ENCODE measurements at places on chromosomes 12 and 14.

- peak; percentile 93 for DNase-seq
These were observed 5.6 kb upstream of the FAM234B start for GRCh38 chr12:13038491-13039161.

GRCh38 chr12:119363490-119363889 lies 29.0 kb downstream of the CCDC60 start:
- no peak for DNase-seq

DNA sequence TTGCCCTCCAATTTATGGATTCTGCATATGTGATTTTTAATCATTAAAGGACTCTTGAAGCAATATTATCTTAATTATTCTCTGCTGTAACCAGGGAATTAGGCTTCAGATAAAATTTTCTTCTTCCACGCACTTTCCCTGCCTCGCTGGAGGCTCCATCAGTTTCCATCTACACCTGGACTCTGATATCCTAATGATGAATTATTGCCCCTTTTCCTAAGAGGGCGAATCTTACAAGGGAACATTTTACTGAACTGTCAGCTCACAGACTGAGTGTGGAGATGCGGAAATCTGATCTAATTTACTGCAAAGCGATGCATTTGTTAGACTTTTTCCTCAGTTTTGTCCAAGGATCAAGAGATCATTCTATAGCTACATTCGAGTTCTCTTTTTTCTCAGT lies 43.0 kb downstream of the LMO3 start:
- no peak for DNase-seq

- DNase-seq = no peak
These were observed 222.1 kb downstream of the SYT1 start for GRCh38 chr12:79086541-79087296.

DNA sequence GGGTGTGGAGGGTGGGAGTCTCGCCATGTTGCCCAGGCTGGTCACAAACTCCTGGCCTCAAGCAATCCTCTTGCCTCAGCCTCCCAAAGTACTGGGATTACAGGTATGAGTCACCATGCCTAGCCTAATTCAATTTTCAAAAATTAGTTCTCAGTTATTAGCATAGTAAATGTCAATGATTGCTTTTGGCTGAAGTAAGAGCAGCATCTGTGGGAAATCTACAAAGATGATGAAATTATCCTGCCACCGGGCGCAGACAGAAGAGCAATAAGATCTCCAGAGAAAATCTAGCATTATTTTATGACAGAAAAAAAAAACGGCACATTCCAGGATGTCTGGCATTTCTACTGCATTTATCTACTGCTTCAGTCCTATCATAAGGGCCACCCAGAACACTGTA lies 97.9 kb upstream of the DAAM1 start:
- no peak for DNase-seq

GRCh38 chr12:39505023-39505422 lies 62.1 kb upstream of the KIF21A start:
- no peak for DNase-seq

DNA sequence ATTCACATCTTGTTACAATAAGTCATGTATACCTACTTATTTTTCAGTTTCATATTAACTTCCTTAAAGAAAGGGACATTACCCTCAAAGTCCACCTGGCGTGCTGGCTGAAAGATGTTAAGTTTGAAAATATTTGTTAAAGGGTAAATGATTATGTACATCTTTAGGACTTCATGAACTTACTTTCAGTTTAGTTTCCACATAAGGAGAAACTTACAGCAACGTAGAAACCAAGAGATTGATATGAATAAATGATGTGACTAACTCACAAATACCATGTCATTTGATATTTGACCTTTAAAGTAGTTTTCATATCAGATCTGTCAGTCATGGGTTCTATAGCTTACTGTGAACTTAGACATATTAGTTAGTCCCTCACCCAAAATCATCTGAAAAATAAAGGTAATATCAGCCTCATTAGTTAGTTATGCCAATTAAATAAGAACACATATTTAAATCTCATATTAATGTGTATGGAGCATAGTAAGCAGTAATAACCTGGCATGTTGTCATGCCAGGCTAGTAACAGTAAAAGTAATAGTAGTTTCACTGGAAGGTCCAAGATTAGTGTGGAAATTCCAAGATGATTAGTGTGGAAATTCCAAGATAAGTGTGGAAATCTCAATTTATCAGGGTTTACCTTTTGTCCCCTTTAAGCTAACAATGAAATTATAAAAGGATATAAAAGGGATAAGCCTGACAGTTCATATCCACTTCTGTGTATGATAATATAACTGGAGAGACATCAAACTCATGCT lies 1.9 kb upstream of the CLEC2D start:
- DNase-seq = no peak

DNA sequence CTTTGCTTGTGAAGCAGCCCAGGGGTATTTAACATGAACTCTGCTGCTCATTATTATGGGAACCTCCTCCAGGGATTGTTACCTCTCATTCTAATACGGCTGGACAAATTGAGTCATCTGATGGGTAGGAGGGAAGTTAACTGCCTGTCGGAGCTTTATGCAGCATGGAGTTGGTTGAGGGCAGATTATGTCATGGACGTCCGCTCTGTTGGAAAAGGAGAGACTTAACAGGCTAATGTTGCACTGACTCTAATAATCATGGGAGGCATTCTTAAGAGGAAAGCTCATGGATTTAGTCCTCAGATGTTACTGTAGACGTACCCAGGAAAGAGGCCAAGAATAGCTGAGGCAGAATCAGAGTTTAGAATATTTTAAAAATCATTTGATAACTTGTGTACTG lies 9.9 kb downstream of the POP5 start:
- DNase-seq = peak; percentile 84

- DNase-seq = peak; percentile 3
These were observed 8.1 kb downstream of the OSBPL8 start for GRCh38 chr12:76551482-76551888.

- no peak for DNase-seq
These were observed 83.8 kb downstream of the SLC38A1 start for GRCh38 chr12:46184798-46185595.

DNA sequence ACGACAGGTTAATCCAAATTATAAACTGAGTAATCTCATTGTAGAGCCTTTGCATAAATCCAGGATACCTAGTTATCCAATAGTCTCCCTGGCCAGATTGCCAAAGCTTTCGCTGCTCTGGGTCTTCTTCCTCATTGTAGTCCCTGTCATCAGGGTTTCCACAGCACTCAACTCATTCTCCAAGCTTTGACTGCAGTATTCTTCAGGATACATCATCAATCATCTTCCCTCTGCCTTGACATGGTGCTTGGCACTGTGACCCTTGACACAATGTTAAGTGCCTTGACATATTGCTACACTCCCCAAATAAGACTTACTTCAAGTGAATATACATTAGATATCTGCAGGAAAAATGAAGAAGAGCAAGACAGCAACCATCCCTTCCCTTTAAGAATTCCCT lies 60.1 kb upstream of the RESF1 start:
- no peak for DNase-seq

DNA sequence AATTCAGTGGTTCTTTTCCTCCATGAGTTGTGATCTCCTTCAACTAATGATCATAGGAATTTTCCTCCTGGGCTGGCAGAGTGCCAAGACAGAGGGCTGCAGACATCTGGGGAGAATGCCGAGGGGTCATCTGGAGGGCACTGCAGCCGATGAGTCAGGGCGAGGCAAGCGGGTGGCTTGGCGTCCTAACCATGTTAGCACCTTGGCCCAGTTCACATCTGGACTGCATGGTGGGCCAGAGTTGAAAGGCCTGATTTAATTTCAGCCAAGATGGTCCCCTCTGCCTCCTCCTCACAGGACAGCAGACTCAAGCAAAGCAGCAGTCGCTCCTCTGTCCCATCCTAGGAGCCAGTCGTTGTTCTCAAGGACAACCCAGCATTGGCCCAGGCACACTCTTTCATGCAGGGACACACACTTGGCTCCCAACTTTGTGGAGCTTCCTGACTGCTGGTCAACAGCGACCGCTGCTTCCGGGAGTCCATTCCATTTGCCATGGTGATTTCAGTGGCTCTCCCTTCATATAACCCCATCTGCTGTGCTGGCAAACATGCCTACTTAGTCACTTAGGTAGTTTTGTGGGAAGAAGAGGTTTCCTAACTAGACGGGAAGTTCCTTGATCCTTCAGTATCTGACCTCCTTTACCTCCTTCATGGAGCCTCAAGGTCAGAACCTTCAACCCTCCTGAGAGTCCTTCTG lies 161.8 kb downstream of the TTC8 start:
- DNase-seq = peak; percentile 92

- no peak for DNase-seq
These were observed 127.4 kb downstream of the CCER1 start for GRCh38 chr12:90827567-90827966.

Measured in fibroblast of mammary gland (primary cell).